Foreskin fibroblast (primary cell): ENCODE measurements at places on chromosomes 12 and 14.

DNA sequence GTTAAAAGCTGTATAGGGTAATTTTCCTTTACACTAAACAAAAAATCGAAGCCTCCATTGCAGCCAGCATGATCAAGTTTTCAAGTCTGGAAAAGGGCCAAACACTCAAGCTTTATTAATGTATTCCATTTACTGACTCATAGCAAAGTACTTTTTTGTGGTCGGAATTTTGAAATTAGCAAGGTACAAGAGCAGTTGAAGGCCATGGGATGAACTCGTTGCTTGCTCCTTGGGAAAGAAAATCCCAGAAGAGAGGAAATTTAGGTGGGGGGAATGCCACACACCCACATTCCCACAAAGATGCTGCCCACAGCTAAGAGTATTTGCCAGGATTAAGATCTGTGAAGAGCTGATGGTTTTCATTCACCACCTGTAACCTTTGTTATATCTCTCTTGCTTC lies 333.7 kb downstream of the EGLN3 start:
- DNase-seq: peak; percentile 49

DNA sequence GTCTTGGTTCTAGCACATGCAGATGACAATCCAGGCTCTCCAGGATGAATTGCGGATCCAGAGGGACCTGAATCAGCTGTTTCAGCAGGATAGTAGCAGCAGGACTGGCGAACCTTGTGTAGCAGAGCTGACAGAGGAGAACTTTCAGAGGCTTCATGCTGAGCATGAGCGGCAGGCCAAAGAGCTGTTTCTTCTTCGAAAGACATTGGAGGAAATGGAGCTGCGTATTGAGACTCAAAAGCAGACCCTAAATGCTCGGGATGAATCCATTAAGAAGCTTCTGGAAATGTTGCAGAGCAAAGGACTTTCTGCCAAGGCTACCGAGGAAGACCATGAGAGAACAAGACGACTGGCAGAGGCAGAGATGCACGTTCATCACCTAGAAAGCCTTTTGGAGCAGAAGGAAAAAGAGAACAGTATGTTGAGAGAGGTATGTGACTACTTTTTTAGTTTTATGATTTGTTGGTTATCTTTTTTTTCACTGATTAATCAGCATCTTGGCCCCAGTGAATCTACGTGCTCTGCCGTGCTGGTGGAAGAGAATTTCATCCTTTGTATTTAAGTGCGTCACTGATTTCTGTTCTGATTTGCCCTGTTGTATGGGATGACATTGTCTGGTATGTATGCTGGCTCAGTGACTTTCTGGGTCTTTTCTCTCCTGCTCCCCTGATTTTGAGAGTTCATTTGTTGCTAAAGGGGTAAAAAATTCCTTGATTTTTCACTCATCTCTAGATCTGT lies 92.3 kb downstream of the ERC1 start:
- no peak for DNase-seq

GRCh38 chr12:97148941-97149559 lies 242.0 kb downstream of the NEDD1 start:
- DNase-seq: no peak

DNA sequence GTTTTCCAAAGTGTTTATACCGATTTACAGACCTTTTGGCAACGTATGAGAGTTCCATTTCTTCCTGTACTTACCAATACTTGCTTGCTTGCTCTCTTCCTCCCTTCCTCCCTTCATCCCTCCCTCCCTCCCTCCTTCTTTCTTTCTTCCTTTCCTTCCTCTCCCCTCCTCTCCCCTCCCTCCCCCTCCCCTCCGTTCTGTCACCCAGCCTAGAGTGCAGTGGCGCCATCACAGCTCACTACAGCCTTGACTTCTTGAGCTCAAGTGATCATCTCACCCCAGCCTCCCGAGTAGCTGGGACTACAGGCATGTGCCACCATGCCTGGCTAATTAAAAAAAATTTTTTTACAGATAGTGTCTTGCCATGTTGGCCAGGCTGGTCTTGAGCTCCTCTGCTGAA lies 40.4 kb downstream of the DIP2B start:
- no peak for DNase-seq

GRCh38 chr14:92551044-92551841 lies 37.7 kb downstream of the RIN3 start:
- DNase-seq: no peak

DNA sequence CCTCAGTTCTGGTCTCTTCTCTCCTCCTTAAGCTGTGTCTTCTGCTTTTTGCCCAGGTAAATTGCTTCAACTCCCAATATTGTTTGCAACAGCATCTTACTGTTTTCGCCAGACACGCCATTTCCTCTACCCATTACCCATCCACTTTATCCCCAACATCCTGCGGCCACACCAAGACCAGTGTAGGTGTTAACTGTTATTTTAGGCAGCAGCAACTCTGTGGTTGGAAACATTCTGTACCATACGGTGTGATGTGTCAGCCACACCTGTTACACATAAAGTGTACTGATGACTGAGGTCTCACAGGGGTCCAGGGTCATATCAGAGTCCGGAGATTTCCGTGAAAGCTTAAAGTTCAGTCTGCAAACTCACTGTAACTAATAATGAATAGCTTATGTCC lies 21.8 kb upstream of the KLRD1 start:
- no peak for DNase-seq

DNA sequence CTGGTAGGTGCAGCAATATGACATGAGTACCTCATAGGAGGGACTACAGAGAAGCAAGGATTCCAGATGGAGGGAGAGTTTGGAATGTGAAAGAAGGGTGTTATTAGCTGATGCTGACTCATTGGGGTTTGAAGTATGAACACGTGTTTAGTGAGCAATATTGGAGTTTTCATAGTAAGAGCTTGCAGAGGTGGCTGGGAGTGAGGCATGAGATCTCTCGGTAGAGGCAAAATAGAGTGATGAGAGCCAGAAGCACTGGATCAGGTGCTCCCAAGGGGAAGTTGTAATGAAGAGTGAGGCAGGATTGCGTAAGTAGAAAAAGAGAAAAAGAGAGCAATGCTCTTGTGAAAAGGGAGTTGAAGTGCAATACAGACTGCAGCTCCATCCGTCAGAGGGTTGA lies 42.1 kb downstream of the MGST1 start:
- peak; percentile 83 for DNase-seq

DNA sequence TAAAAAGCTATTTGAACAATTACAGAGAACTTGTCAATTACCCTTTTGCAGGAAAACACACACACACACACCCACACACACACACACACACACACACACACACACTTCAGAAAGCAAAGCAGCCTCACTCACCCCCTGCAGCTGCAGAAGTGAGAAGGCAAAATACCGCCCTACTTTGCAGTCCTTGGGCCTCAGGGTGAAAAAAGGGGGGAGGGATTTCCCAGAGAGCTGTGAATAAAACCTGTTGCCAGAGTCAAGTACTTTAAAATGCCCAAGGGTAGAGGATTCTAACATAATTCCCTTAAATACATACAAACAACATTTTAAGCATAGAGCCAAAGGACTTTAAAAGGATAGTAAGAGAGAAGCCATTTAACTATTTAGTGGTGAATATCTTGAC lies 285.9 kb downstream of the MDGA2 start:
- DNase-seq: no peak

GRCh38 chr12:7061138-7061537 lies 620 bp downstream of the C1S start:
- DNase-seq: no peak

- DNase-seq: no peak
Measured at GRCh38 chr12:6542209-6543009, 8.1 kb downstream of the GAPDH start.
